Naive B cell (primary cell): ENCODE measurements at places on chromosomes 1 and 21.
A peak's percentile ranks its signal among the peaks of the same experiment; 100 is the strongest.

- no peak for DNase-seq
Measured at GRCh38 chr21:28781602-28782276, 210.9 kb downstream of the LTN1 start.

DNA sequence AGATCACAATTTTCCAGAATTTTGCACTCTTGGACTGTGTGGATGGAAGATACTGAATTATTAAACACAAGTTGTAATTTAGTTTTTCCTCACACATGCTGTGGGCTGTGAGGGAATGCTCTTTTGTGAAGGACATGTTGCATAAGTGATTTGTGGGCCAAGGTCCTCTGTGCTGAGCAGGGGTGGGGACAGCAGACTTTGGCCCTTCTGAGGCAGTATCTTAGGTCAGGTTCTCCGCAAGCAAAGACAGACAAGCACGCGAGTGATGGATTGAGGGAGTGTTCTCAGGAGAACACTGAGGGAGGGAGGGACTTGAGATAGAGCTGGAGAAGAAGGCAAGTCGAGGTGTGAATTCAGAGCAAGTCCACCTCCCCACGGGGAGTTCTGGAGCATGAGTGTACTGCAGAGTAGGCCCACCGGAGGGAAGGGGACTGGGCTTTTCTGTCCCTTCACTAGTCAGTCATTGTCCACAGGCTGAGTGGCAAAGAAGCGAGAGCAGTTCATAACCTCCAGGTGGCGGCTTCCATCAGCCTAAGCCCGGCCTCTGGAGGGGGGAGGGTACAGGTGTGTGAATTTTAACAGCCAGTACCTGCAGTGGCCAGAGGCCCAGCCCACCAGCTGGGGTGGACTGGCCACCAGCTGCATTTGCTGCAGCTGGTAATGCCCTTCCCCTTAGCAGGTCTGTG, 19.1 kb upstream of the CD101 start:
- no peak for DNase-seq

- no peak for DNase-seq
Measured at GRCh38 chr21:24561291-24561690, 1046.0 kb downstream of the MRPL39 start.

DNA sequence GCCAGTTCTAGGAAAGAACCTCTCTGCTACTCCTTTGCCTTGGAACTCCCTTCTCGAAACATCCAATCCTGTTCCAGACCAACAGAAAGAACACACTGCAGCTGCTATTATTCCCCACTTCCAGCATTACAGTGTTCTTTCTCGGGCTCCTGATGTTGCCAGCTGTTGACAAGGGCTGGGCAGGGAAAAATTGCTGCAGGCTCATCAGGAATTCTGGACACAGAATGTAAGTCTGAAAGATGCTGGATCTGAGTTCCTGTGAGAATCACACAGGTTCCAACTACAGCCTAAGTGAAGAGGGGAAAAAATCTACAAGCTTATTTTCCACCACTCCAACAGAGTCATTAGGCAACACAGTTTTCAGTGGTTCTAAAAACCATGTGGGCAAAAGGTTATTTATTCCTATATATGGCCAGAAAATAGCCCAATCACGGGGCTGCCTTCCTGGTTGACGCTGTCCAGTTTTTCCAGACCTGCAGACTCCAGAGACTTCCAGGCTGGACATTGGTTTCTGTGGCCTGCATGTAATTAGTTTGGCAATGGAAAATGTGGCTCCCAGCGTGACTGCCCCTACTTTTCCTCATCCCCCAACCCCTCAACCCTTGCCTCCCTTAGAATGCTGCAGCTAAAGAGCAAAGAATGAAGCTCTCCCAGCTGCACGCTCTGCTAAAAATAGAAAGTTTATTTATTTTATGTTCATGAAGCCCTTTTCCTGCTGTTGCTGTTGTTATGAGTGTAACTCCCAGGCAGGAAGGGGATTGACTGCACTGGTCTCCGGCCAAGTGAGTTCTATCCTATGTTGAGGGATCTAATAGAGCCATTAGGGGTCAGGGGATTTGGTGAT, 8.3 kb upstream of the KIAA0040 start:
- no peak for DNase-seq

- DNase-seq, result peak; percentile 60
Measured at GRCh38 chr1:21184276-21184675, 7.6 kb upstream of the EIF4G3 start.

- DNase-seq, result no peak
Measured at GRCh38 chr1:245074898-245075297, 79.9 kb upstream of the KIF26B start.
